ENCODE measurements at places on chromosomes 5 and 9.

GRCh38 chr5:73981704-73982103, 355.7 kb downstream of the ARHGEF28 start:
- no peak for DNase-seq

DNA sequence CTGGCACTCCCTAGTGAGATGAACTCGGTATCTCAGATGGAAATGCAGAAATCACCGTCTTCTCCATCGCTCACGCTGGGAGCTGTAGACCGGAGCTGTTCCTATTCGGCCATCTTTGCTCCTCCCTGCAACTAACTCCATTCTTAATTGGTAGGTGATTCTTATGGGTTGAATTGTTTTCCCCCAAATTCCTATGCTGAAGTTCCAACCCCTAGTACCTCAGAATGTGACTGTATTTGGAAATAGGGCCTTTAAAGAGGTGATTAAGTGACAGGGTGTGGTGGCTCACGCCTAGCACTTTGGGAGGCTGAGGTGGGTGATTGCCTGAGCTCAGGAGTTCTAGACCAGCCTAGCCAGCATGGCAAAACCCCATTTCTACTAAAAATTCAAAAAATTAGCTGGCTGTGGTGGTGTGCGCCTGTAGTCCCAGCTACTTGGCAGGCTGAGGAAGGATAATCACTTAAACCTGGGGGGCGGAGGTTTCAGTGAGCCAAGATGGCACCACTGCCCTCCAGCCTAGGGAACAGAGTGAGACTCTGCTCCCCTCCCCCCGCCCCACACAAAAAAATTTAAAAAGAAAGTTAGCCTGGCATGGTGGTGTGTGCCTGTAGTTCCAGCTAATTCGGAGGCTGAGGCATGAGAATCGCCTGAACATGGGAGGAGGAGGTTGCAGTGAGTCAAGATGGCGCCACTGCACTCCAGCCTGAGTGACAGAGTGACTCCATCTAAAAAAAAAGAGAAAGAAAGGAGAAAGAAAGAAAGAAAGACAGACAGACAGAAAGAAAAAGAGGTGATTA, 25.2 kb upstream of the FOCAD start:
- DNase-seq = no peak

DNA sequence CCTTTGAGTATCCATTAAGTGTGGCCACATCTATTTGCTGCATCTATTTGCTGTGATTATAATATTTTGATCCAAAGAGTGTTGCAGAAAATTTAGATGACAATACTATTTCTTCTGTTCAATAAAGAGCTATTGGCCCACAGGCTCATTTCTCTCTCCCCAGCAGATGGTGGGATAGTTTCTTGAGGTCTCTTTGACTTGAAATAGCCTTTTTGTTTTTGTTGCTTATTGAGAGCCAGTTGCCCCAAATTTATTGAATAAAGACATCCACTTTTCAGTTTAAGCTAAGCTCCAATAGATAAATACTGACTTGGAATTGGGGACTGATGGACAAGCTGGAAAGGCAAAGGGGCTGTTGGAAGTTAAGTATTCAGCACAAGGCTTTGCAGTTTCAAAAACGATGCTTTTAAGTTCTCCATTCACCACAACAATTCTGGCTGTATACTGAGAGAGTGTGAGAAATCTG, 290.1 kb upstream of the MPDZ start:
- no peak for DNase-seq

DNA sequence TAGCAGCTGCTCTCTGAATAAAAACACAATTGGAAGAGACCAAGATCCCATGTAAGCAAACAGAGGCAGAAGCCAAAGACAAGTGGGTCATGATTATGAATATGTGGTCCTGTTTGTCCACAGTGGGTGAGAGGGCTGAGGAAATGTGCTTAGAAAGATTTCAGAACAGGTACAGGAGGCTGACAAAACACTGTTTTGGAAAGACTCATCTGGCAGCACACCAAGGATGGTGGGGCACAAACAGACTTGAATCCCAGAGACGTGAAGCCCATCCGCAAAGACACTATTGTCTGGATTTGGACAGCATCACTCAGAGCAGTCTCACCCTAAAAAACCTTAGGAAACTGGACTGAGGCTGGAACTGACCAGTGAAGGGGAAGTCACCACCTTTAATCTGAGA, 85.0 kb downstream of the ADRB2 start:
- DNase-seq = no peak

DNA sequence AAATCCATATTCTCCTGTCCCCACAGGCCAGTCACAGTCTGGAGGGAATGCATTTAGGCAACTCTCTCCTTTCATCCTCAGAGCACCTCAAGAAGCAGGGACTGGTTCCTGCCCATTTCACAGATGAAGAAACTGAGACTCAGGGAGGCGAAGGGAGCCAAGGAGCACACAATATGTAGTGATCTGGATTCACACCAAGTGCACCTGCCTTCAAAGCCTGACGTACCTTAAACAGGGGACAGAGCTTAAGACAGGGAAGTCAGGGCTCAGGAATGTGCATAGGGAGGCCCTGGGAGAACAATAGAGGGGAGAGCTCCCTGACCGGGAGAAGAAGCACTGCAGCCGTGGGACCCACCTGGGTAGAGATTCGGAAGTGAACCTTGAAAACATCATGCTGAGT, 83.0 kb downstream of the GABBR2 start:
- DNase-seq = no peak
